ENCODE measurements at places on chromosomes 1 and 21. TPM values are rescaled to one million over a fixed set of nuclear protein-coding genes. Genes with fewer than 3 reads are reported as not detected.

DNA sequence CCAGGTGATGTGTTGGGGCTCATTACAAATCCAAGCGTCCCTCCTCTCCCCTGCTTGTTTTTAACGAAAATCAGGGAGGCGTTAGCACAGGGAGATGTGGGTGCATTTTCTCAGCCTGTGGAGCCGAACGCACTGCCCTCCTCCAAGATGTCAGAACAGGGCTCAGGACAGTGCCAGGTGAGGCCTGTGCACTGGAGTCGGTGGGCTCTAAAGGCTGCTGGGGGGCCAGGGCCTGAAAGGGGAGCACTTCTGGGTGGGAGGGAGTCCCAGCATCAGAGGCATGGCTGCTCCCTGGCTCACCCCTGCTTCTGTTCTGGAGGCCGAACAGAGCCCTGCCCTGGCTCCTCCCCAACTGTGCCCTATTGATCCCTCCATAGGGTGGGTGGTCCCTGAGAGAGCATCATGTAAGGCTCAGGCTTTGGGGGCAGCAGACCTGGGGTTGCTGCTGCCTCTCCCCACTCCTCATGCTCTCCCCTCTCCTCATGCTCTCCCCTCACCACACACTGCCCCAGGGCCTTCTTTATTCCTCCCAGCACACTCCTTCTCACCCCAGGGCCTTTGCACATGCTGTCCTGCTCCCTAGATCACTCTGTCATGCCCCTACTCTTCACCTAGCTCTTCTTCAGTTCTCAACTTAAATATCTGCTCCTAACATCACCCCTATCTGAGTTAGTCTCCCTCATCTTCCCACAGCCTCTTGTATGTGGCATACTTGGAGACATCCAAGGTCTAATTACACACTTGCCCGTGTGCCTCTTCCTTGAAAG is 725.2 kb downstream of the PTPRU start:
- no peak overlapping the region for H3K27ac ChIP-seq
- H3K27me3 ChIP-seq: no peaks in the 10 kb centered on the region
- DNase-seq: no peak
- no peaks in the 10 kb centered on the region for H3K4me1 ChIP-seq

GRCh38 chr1:198167436-198167934 is 10.7 kb downstream of the NEK7 start:
- H3K27me3 ChIP-seq: no peaks in the 10 kb centered on the region
- DNase-seq: peak; percentile 63
- H3K4me1 ChIP-seq: peaks cover 96% of the 10 kb centered on the region

DNA sequence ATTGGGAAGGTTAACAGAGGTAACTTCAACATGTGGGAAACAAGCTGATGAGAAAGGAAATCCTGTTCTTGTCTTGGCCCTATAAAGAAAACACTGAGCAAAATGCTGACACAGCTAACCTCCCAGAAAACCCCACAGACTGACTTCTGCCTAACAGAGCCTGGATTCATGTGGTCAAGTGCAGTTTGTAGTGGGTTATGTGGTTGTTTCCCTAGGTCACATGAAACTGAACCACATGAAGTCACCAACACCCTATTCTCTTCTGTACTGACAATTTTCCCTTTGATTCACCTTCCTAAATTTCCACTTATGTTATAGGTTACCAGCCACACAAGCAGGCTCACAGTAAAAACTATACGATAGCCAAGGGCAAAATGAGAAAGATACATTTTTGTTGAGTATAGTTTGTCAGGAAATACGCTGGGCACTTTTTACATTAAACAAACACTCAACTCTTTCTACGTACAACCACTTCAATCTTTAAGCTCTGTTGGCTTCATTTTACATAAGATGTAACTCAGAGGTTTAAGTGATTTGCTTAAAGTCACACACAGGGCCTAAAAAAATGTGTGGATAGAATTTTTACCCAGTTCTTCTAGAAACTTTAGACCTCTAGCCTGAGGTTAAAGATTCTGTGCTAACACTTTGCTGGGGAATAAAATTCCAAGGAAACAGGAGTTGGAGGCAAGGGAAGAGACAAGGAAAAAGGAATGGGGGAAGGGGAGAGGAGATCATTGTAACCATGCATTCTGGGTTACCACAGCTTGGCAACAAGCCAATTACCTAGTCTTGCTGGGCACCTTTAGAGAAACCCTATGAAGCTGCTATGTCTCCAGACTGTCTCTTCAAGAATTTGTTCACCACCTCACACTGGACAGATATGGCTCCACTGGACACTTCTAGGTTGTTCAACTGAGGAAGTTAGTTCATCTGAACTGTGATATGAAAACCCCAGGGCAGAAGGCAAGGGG is 601.6 kb upstream of the USP24 start:
- no peaks in the 10 kb centered on the region for H3K36me3 ChIP-seq
- H3K4me1 ChIP-seq: no peaks in the 10 kb centered on the region
- H3K27me3 ChIP-seq: no peaks in the 10 kb centered on the region
- no peak overlapping the region for H3K27ac ChIP-seq
- DNase-seq: no peak

- H3K27ac ChIP-seq: no peak overlapping the region
- no peak overlapping the region for H3K4me3 ChIP-seq
- H3K27me3 ChIP-seq: no peaks in the 10 kb centered on the region
- H3K36me3 ChIP-seq: no peaks in the 10 kb centered on the region
- no peaks in the 10 kb centered on the region for H3K4me1 ChIP-seq
- DNase-seq: no peak
Measured at GRCh38 chr21:15676935-15677334, 52.8 kb upstream of the USP25 start.

DNA sequence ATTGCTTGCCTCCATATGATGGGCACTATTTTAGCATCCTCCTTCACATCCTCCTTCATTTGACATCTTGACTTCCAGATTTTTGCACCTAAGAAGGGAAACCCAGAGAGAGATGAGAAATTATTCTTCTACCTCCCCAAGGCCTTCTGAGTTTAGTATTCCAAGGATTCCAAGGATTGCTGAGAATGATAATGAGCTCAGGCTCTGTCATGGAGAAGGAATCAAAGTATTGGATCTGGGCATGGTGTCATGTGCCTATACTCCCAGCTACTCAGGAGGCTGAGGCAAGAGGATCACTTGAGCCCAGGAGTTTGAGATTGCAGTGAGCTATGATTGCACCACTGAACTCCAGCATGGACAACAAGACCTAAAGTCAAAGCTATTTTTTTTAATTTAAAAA is 26.6 kb upstream of the ZNF281 start:
- H3K36me3 ChIP-seq: no peaks in the 10 kb centered on the region
- no peak for DNase-seq
- no peaks in the 10 kb centered on the region for H3K4me1 ChIP-seq
- no peaks in the 10 kb centered on the region for H3K27me3 ChIP-seq
- no peak overlapping the region for H3K27ac ChIP-seq

DNA sequence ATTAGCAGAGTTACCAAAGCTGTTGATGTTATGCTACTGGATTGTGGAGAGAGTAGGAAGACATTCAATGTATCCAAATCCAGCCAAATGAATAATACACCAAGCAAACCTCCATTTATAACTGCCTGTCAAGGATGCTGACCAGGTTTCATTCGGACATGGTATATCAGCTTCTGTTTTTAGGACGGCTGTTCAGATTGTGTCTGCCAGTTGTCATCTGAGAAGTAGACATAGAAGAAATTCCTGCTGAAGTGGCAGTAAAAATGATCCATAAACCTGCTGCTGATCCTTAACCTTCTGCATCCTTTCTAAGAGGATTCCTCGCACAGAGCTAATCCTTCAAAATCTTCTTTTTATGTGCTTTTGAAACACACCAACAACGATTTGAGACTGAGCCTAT is 663.6 kb upstream of the PLXNA2 start:
- no peaks in the 10 kb centered on the region for H3K27me3 ChIP-seq
- no peak overlapping the region for H3K27ac ChIP-seq
- H3K36me3 ChIP-seq: no peaks in the 10 kb centered on the region
- H3K4me3 ChIP-seq: no peak overlapping the region
- no peaks in the 10 kb centered on the region for H3K4me1 ChIP-seq

GRCh38 chr1:63923302-63923701 is 149.5 kb downstream of the ROR1 start:
- H3K27ac ChIP-seq: no peak overlapping the region
- no peaks in the 10 kb centered on the region for H3K27me3 ChIP-seq
- H3K4me3 ChIP-seq: no peak overlapping the region
- H3K4me1 ChIP-seq: no peaks in the 10 kb centered on the region

- H3K36me3 ChIP-seq: no peaks in the 10 kb centered on the region
- DNase-seq: no peak
- H3K4me3 ChIP-seq: no peak overlapping the region
- peaks cover 8% of the 10 kb centered on the region for H3K4me1 ChIP-seq
- H3K27me3 ChIP-seq: no peaks in the 10 kb centered on the region
Measured at GRCh38 chr1:43059640-43060574, 101.2 kb upstream of the SLC2A1 start.

- no peak overlapping the region for H3K4me3 ChIP-seq
- no peak overlapping the region for H3K27ac ChIP-seq
- H3K4me1 ChIP-seq: no peaks in the 10 kb centered on the region
- no peak for DNase-seq
- peaks cover 16% of the 10 kb centered on the region for H3K27me3 ChIP-seq
Measured at GRCh38 chr1:202215472-202216130, 22.0 kb downstream of the LGR6 start.

DNA sequence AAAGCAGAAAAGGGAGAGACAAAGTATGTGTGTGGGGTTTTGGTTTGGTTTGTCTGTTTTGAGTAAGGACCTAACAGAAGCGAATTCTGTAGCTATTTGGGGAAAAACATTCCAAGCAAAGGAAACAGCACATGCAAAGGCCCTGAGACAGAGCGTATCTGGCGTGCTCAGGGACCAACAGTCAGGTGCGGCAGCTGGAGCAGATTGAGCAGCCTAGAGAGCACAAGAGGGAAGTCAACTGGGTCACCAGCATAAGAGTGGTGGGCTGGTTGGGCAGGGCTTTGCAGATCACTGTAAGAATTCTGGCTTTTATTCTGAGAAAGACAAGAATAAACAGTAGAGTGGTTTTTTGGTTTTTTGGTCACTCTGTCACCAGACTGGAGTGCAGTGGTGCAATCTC is 11.8 kb downstream of the TGFBR3 start:
- no peak for DNase-seq
- H3K27me3 ChIP-seq: no peaks in the 10 kb centered on the region
- no peaks in the 10 kb centered on the region for H3K36me3 ChIP-seq
- no peak overlapping the region for H3K27ac ChIP-seq
- H3K4me1 ChIP-seq: peaks cover 69% of the 10 kb centered on the region
- no peak overlapping the region for H3K4me3 ChIP-seq

DNA sequence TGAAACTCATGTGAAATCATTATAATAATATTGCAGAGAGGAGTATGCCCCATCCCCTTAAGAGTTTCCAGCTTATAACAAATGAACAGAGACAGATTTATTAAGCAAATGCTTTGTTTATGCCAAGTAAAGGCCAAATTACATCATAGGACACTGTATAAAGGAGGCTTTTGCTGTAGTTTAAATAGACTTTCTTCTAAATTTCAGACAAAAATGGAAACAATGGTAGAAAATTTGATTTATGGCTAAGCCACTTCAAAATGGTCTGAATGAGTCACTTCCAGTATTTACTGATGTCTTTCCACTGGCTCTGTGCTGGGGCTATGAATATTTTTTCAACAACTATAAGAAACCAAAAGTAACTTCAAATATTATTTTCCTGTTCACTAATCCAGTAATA is 81.1 kb upstream of the ST6GALNAC5 start:
- H3K4me1 ChIP-seq: no peaks in the 10 kb centered on the region
- no peak for DNase-seq

Gene CORT
- total RNA-seq: 0.71 TPM

Gene LDLRAD1
- not detected for total RNA-seq
